ENCODE measurements at places on chromosomes 1 and 21.
A peak's percentile ranks its signal among the peaks of the same experiment; 100 is the strongest.

- DNase-seq, result no peak
These were observed 43.4 kb downstream of the VANGL1 start for GRCh38 chr1:115685029-115685705.

GRCh38 chr1:116945996-116946395, 36.3 kb downstream of the PTGFRN start:
- DNase-seq, result no peak

- no peak for DNase-seq
These were observed 21.5 kb upstream of the SCYL3 start for GRCh38 chr1:169915150-169915549.

DNA sequence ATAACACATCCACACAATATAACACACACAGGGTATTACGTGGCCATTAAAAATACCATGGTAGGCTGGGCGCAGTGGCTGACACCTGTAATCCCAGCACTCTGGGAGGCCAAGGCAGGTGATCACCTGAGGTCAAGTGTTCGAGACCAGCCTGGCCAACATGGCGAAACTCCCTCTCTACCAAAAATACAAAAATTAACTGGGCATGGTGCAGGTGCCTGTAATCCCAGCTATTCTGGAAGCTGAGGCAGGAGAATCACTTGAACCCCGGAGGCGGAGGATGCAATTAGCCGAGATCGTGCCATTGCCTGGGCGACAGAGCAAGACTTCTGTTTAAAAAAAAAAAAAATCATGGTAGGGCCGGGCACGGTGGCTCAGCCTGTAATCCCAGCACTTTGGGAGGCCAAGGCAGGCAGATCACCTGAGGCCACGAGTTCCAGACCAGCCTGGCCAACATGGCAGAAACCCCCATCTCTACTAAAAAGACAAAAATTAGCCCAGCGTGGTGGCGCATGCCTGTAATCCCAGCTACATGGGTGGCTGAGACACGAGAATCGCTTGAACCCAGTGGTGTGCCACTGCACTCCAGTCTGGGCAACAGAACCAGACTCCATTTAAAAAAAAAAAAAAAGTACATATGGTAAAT, 24.1 kb upstream of the HPDL start:
- no peak for DNase-seq

DNA sequence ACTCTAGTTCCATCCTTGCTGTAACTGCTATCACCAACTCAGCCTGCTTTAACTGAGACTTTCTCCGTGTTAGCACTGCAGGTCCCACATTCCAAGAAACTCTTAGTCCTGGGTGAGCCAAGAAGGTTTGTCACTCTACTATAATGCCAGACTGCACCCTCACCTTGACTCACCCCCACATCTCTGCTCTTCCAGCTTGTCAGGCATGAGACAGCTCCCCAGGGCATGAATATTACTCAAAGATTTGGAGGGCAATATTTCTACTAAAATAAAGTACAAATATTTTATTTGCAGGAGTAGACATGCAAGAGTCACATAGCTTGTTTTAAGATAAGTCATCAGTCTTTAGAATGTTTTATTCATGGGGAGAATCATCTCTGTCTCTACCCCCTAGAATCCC, 110.2 kb downstream of the MATN1 start:
- DNase-seq, result no peak

DNA sequence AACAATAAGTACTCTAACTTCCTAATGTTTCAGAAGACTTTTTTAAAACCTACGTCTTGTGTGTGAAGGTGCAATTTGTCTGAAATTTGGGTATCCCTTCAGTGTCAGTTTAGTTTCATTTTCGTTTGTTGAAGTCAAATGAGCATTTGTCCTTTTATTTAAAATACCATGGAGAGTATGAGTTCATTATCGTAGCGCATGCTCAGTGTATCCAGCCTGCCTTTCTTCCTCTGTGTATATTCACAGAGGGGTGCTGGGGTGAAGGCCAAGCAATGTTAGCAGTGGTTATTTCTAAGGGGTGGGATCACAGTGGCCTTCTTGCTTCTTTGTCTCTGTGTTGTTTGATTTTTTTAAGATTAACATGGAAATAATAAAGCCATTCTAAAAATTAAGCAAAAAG, 43.2 kb downstream of the CNN3 start:
- DNase-seq, result peak; percentile 45

GRCh38 chr1:57479471-57479870, 55.6 kb upstream of the DAB1 start:
- DNase-seq, result no peak

- DNase-seq, result no peak
These were observed 9.8 kb upstream of the OLFML2B start for GRCh38 chr1:162033428-162033827.

- no peak for DNase-seq
These were observed 90.6 kb downstream of the SGIP1 start for GRCh38 chr1:66624412-66625060.

DNA sequence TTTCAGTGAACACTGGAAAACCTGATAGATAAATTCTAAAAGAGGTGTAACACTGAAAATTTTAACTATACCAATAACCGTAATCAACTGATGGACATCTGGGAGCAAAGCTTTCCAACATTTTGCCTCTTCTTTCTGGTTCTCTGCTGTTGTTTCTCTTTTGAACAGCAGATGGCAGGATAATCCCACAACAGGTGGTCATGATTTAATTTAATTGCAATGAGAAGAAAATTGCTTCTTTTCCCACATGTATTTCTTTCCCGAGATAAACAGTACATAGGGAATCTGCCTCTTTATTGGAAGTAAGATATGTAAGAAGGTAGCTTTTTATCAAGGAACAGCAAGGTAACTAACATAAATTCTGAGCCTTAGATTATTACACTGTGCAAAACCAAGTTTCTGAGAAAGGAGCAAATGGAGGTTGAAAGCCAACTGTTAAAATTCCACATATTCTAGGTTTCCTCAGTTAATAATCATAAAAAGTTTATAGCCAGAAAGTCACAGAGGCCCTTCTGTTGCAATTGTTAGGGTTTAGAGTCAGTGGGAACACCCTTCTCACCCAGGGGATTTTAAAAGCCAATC, 72.9 kb downstream of the RPS6KA1 start:
- DNase-seq, result peak; percentile 65

- no peak for DNase-seq
These were observed 245.0 kb upstream of the B3GALT2 start for GRCh38 chr1:193431265-193431977.

DNA sequence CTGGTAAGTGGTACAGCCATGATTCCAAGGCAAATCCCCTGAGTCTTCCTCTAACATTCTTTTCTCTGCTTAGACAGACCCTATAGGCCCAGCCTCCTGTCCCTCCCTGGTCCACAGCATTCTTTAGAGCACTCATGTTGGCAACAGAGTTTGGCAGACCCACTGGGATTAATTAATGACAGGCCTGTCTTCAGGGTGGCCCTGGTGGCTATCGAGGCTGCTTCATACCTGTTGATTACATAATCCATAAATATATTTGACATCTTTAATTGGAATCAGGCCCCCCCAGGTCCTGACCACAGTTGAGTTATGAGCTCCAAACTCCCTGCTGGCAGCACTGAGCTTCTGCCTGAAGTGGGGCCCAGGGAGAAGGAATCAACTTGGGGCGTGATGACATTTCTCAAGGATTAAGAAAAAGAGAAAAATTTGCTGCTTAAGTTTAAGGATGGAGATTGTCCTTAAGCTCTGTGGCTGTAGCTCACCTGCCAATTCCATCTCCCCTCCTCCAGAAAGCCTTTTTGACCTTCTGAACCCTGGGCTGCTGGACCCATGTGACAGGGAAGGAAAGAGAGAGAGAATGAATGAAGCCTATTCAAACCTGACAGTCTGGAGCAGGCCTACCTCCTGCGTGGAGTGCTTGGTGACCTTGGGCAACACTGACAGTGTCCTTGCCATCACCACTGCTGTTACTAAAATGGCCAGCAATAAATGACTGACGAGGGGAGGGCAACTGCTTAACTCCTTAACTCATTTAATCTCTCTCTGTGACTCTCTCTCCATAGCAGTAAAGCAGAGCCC, 156.6 kb downstream of the TRABD2B start:
- DNase-seq, result no peak

Measured in naive thymus-derived CD4-positive, alpha-beta T cell (primary cell).